CD4-positive, alpha-beta memory T cell (primary cell): ENCODE measurements at places on chromosomes 4 and X. TPM values are rescaled to one million over a fixed set of nuclear protein-coding genes. Genes with fewer than 3 reads are reported as not detected.

The SPANXC gene
- polyA plus RNA-seq = not detected

The COL4A5 gene
- polyA plus RNA-seq = not detected

The TMEM156 gene
- 53.1 TPM for polyA plus RNA-seq

The CT45A1 gene
- polyA plus RNA-seq = not detected

The PDHA1 gene
- polyA plus RNA-seq = 80.3 TPM

The CFAP99 gene
- not detected for polyA plus RNA-seq

The DBET gene
- not detected for polyA plus RNA-seq

The FOXP3 gene
- polyA plus RNA-seq = 2.2 TPM

The RTL3 gene
- not detected for polyA plus RNA-seq

The IL15 gene
- polyA plus RNA-seq = 4.4 TPM

The H2AZ1 gene
- 359 TPM for polyA plus RNA-seq

The SLC2A9 gene
- 1.4 TPM for polyA plus RNA-seq

The GPR34 gene
- polyA plus RNA-seq = 0.53 TPM

The ITM2A gene
- polyA plus RNA-seq = 1,016 TPM

The MAGEA11 gene
- not detected for polyA plus RNA-seq

The NWD2 gene
- not detected for polyA plus RNA-seq

The PFKFB1 gene
- not detected for polyA plus RNA-seq

The MAP7D2 gene
- 0.14 TPM for polyA plus RNA-seq

The FAM9C gene
- polyA plus RNA-seq = 0.34 TPM

The ASB12 gene
- polyA plus RNA-seq = 0.45 TPM

The PRRG3 gene
- not detected for polyA plus RNA-seq

The ZFP92 gene
- polyA plus RNA-seq = 0.18 TPM

The GAGE12E gene
- not detected for polyA plus RNA-seq

The SPOCK3 gene
- not detected for polyA plus RNA-seq

The NUDT10 gene
- not detected for polyA plus RNA-seq

The EDA2R gene
- 0.08 TPM for polyA plus RNA-seq

The HS6ST2 gene
- polyA plus RNA-seq = not detected
